ENCODE measurements at places on chromosomes 3 and 15. TPM values are rescaled to one million over a fixed set of nuclear protein-coding genes. Genes with fewer than 3 reads are reported as not detected.

DNA sequence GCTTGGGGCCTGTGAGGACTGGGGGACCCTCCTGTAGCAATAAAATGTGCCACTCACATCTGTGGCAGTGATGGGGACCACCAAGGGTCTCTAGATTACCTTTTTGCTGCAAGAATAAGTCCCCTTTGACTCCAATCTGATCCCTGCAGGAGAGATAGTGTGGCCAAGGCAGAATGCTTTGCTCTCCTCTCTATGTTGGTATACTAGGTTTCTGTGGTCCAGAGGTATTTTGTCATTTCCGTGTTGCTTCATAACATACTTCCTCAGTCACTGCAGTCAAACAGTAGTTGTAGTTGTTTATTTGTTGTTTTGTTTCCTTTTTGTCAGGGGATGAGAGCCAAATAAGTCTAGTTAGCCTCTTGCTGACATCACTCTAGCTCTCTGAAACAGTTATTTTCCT, 13.1 kb upstream of the NAALADL2 start:
- no peak for DNase-seq

- no peak for DNase-seq
Observed at GRCh38 chr3:170517242-170517945, 68.5 kb downstream of the SLC7A14 start.

GRCh38 chr3:39177708-39178332, 14.6 kb downstream of the XIRP1 start:
- peak; percentile 85 for DNase-seq

DNA sequence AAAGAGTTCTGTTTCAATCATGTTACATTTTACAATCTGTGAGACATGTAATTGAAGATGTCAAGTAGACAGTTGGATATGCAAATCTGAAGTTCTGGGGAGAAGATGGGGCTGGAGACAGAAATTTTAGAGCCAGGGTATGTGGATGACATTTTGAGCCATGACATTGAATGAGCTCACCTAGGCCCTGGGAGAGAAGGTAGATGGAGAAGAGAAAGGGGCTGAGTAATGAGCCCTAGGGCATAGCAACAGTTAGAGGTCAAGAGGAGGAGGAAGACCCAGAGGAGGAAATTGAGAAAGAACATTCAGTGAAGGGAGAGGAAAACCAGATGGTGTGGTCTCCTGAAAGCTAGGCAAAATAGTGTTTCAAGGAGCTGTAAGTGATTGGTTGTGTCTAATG, 15.3 kb downstream of the TMEM266 start:
- no peak for DNase-seq

The LOXL1 gene
- total RNA-seq = 22.3 TPM

The DLL4 gene
- total RNA-seq = 10.4 TPM

DNA sequence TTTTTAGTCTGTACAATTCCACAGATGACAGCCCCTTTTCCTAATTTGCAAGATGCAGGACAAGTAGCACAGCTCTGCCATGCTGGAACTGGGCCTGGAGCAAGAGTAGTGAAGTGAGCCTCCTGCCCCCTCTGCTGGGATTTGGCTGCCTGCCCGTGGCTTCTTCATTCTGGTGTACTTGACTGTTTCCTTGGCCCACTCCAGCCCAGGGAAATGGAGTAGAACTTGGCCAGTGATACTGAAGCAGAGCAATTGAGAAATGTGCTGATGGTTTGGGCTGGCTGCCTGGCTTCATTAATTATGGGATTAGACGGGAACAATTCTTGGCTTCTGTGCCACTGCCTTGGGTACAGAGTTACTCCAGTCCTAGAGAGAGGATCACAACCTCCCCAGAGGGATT, 2.8 kb downstream of the GPD1L start:
- peak; percentile 84 for DNase-seq

The AHSG gene
- total RNA-seq = not detected

GRCh38 chr3:5531039-5531438, 343.5 kb downstream of the EDEM1 start:
- DNase-seq = no peak

- no peak for DNase-seq
Observed at GRCh38 chr3:182323898-182324297, 469.4 kb upstream of the ATP11B start.

- peak; percentile 96 for DNase-seq
Observed at GRCh38 chr3:158731938-158732855, at the start of gene RARRES1. Gene RARRES1 (minus strand): TSS chr3:158732457. CDS start chr3:158732415, 42 bp downstream.

The GTPBP8 gene
- 16.8 TPM for total RNA-seq

The VILL gene
- 29.0 TPM for total RNA-seq

The FMN1 gene
- total RNA-seq = 45.2 TPM

GRCh38 chr15:56967336-56967735, 48.9 kb downstream of the TCF12 start:
- DNase-seq = no peak

GRCh38 chr15:96122077-96123027, 208.1 kb upstream of the NR2F2 start:
- DNase-seq = no peak

The CCDC39 gene
- total RNA-seq = 0.63 TPM

DNA sequence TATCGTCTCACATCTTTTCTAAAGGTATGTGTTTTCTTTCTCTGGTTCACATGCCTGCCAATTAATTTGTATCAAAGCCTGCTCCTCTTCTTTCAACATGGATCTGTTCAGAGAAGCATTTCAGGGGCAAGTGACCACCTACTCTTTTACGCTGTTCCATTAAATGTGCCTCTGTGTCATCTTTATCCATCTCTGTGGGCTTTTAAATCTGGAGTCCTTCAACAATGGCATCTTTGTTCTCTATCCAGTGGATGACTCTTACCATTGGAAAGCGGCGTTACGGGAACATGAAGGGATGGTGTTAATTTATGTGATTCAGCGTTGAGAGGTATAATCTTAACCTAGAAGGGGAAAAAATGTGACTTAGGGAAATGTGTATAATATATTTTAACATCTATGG, 92.7 kb upstream of the CFAP20DC start:
- DNase-seq = no peak

The ARHGEF26 gene
- 58.8 TPM for total RNA-seq

DNA sequence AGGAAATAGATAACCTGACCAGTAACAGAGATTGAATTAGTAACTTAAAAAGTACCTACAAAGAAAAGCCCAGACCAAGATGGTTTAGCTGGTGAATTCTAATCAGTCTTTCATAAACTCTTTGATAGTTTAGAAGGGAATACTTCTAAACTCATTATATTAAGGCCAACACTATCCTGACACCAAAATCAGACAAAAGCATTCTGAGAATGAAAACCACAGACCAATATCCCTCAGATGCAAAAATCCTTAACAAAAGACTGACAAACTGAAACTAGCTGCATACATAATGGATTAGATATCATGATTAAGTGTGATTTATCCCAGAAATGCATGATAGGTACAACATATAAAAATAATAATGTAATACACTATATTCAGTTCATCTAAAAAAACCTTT, 115.6 kb downstream of the RFX7 start:
- no peak for DNase-seq

DNA sequence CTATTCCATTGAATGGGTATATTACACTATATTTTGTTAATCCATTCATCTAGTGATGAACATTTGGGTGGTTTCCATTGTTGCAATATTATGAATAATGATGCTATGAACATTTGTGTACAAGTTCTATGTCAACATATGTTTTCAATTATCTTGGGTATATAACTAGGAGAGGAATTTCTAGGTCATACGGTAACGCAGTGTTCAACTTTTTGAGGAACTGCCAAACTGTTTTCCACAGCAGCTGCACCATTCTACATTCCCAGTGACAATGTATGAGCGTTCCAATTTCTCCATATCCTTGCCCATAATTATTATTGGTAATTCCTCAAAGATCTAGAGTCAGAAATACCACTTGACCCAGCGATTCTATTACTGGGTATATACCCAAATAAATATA, 24.1 kb upstream of the RORA start:
- DNase-seq = no peak

The MGA gene
- total RNA-seq = 33.4 TPM
